ENCODE measurements at places on chromosomes 16 and 17.

DNA sequence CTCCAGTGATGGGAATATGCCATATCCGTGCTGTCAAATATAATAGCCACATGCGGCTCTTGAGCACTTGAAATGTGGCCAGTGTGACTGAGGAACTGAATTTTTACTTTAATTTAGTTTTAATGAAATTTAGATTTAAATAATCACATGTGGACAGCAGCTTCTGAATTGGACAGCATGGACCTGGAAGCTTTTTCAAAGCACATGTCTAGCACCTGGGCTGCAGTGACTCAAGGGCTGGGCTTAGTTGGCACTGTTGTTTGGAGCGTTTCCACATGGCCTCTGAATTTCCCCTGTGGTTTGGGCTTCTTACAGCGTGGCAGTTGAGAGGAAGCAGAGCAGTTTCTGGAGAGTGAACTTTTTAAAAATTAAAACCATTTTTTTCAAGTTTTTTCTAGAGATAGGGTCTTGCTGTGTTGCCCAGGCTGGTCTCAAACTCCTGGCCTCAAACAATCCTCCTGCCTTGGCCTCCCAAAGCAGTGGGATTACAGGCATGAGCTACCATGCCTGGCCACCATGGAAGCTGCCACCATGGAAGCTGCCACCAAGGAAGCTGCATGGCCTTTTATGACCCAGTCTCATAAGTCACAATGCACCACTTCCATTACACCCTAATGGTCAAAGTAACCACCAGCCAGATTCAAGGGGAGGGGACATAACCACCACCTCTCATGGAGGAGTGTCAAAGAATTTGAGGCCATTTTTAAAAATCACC is 6.7 kb upstream of the TOB1 start:
- no peak for DNase-seq

- no peak for DNase-seq
Observed at GRCh38 chr16:46759309-46759708, 11.2 kb upstream of the MYLK3 start.

GRCh38 chr17:48002266-48002915 is 31.5 kb downstream of the CDK5RAP3 start:
- DNase-seq, result peak; percentile 84

DNA sequence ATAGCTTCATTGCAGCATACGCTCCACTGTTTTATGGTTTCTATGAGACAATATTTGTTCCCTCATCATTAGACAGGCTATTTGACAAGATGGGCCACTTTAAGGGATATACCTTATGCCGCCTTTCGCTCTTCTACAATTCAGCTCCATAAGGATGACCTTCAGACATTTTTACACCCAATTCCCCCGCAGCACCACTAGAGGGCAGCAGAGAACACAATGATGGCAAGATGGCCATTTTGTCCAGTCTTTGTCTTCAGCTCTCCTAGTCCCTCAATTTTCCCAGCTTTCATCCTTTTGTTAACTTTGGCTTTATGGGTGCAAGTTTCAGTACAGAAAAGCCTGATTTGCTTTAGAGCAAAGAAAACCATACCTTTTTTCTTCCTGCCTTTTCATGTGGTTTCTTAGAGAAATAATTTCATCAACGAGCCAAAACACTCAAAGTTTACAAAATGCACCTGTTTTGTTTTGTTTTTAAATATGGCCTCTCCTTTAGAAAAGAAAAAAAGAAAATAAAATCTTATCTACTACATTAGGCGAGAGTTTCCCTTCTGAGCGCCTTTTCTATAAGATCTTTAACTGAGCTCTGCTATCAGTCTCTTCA is 355.3 kb downstream of the TOX3 start:
- DNase-seq, result peak; percentile 21

GRCh38 chr17:81694810-81695209 is 8.4 kb upstream of the MRPL12 start:
- no peak for DNase-seq

GRCh38 chr16:11639925-11640899 is 28.0 kb upstream of the SNN start:
- no peak for DNase-seq

GRCh38 chr17:13350466-13350865 is 251.3 kb downstream of the HS3ST3A1 start:
- DNase-seq, result no peak

DNA sequence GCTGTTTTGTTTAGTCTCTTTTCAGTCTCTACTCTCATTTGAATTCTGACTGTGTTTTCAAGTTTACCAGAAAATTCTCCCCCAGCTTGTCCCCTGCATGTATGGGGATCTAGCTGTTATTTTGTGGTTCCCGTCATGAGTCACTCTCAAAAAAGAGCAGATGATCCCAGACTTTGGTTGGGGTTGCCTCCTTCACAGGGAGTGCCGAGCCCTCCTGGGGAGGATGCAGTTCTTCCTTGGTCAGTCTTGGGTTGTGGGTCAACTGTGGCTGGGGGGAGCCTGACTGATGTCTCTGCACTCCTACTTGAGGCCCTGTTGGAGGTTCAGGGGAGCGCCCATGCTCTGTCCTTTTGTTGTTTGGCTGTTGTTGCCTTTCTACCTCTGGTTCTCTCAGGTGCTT is 37.7 kb downstream of the EPN2 start:
- DNase-seq, result no peak

DNA sequence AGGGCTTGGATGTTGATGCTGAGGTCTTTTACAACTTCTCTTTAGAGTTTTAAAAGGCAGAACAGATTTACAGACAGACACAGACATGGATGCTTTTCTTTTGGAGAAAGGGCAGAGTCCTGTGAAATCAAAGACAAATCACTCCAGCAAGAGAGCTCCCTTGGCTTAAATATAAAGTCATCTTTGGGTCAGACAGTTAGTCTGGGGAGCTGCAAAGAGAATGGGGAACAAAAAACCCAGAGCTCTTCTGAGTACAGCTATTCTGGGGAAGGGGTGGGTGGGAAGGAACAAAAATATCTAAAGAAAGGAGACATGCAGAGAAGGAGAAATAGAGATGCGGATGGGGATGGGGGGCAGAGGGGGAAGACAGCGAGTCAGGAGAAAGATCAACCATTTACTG is 266.6 kb downstream of the XYLT1 start:
- no peak for DNase-seq

GRCh38 chr16:559021-559380 is 1.2 kb upstream of the PRR35 start:
- no peak for DNase-seq

- no peak for DNase-seq
Observed at GRCh38 chr17:21194703-21195102, 19.3 kb downstream of the TMEM11 start.

- no peak for DNase-seq
Observed at GRCh38 chr16:3020604-3021448, 658 bp downstream of the TNFRSF12A start.

DNA sequence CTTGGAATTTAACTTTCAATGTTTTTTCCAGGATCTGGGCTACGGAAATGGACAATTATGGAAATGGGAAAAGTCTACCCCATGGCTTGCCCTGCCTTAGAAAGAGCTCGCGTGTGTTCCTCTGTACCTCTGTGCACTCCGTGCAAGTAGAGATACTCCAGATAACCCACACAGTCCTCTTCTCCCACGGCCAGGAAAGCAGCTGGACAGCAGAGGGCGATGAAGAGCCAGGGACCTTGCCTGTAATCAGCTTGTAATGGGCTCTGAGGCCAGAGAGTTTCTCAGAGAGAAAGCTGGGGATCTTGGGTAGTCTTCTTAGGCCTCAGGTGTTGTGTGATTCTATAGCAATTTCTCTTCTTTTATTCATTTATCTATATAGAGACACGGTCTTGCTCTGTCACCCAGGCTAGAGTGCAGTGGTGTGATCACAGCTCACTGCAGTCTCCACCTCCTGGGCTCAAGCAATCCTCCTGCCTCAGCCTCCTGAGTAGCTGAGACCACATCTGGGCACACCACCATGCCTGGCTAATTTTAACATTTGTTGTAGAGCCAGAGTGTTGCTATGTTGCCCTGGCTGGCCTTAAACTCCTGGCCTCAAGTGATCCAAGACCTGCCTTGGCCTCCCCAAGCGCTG is 2.4 kb upstream of the SOCS7 start:
- peak; percentile 84 for DNase-seq

DNA sequence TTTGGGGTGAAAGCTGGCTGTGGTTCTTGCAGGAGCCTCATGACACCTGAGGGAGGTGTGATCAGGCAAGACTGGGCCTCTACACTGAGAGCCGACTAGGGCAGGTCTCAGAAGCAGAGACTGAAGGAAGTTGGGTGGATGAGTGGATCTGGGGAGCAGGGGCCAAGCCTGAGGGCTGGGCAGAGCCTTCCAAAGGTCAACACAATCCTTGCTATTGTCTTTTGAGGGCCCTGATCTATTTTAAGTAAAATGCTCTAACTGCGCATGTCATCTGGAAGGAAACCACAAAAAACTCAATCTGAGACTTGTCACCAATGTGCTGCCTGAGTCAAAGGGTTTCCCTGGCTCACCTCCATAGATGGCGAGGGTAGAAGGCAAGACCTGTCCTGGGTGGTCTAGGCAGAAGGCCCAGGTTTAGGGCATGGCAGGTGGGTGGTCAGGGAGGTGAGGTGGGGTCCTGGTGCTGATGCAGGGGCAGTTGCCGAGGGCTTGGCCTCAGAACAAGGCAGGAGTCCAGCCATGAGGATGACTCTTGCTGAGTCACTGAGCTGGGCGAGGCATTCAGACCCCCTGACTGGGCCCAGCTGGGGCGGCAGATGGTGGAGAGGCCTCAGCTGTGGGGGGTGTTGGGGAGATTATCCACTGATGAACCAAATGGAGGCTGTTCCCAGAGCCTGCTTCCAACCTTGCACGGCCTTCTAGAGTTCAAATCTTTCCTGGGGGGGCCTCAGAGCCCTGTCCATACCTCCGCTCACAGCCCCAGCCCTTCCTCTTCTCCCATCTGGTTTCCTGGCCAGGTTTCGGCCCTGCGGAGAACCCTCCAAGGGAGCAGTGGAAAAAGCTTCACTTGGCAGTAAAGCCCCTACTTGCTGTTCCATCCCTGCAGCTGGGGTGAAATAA is 5.1 kb downstream of the MVP start:
- no peak for DNase-seq

DNA sequence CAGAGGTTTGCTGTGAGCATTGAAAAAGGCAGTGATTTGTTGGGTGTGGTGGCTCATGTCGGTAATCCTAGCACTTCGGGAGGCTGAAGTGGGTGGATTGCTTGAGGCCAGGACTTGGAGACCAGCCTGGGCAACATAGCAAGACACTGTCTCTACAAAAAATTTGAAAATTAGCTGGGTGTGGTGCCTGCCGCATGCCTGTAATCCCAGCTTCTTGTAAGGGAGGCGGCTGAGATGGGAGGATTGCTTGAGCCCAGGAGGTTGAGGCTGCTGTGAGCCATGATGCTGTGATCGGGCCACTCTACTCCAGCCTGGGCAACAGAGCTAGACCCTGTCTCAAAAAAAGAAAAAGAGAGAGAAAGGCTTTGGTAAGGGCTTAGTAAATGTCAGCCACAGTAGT is 7.0 kb upstream of the NPIPB2 start:
- DNase-seq, result no peak

GRCh38 chr17:6796017-6796886 is 20.2 kb downstream of the FBXO39 start:
- no peak for DNase-seq

DNA sequence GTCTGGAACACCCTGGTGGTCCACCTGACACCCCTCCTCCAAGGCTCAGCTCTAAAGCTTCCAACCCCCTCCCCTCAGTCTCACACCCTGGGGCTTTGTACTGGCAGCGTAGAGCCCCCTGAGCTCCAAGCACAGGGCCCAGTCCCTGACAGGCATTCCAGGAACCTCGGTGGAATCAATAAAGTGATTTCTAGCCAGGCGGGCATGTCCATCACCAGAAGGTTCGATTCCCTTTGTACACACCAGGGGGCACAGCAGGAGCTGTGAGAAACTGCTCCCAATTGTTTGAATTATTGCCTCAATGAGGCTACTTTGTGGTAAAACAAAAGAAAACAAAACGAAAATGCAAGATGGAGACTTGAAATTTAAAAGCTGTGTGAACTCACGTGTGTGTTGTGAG is 51.8 kb downstream of the SMPD3 start:
- no peak for DNase-seq

DNA sequence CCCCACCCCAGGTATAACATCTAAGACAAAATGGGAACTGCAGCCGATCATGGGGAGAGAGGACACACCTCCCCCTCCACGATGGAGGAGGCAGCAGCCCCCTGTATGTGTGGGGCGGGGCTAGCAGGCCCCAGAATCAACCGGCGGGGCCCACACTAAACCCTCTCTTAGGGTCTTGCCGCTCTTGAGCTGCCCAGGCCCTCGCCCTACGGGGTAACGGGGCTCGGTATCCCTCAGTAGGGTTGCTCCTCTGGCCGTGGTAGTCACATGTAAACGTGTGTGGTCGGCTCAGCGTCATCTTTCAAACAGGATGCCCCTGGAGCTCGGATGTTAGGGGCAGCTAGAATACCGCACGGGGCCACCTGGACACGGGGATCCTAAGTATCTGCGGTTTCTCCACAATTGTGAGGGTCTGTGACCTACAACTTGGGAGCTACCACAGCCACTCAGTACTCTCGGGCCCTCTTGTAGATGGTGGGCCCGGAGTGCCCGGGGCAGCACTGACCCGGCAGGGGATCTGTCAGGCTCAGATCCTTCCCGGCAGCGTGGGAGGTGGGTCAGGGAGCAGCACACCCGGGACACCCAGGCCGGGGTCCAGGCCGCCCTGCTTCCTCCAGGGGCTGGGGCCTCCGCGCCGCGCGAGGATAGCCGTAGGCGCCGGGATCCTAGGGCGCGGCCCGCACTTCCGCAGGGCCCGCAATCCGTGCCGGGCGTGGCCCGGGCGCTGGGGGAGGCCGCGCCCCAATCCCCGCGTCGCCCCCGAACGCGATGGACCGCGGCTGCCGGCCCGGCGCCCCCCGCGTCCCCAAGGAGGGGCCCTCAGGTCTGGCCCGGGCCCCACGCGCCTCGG is 781 bp downstream of the ARHGDIA start:
- DNase-seq, result no peak

DNA sequence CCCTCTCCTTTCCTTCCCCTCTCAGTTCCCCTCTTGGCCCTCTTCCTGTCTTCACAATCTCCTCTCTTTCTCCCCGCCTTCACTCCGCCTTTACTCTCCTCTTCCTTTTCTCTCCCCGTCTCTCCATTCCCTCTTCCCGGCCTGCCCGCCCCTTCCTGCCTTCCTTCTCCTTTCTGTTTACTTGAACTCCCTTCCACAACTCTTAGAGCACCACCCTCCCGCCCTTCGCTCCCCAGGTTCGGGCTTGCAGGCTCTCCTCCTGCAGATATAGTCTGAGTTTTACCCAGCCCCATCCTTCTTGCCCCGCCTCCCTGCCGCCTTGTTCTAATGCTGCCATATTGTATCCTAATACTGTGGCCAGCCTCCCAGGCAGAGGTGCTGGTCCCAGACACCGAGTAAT is 201.5 kb upstream of the N4BP1 start:
- no peak for DNase-seq

DNA sequence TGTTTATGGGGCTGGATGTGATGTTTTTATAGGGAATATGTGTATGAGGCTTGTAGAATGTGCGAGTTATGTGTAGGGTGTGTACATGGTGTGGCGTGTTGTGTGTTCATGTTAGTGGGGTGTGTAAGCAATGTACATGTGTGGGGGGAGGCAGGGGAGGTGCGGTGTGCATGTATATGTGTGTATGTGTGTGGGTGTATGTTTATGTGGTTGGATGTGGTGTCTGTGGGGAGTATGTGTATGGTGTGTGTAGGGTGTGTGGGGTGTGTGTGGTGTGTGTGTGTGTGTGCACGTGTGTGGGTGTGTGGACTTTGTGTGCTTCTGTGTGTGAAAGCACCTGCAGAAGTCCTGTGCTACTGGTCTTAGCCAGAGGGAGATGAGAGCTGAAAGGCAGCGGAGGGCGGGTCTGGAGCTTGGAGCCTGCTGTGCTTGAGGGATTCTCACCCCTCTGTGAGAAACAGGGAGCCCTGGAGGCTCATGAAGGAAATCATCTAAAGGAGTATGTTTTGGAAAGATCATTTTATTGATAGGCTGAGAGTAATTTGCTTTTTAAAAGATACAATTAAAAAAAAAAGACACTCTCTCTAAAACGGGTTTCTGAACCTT is 222.7 kb downstream of the HS3ST4 start:
- no peak for DNase-seq
